Hypothalamus (tissue), 51 donors: ENCODE measurements at places on chromosomes 3 and 15.

- no peak for DNase-seq
These were observed 515.5 kb downstream of the CADM2 start for GRCh38 chr3:85474241-85474640.

GRCh38 chr3:184465883-184466412 is 86.1 kb downstream of the CHRD start:
- DNase-seq = no peak

DNA sequence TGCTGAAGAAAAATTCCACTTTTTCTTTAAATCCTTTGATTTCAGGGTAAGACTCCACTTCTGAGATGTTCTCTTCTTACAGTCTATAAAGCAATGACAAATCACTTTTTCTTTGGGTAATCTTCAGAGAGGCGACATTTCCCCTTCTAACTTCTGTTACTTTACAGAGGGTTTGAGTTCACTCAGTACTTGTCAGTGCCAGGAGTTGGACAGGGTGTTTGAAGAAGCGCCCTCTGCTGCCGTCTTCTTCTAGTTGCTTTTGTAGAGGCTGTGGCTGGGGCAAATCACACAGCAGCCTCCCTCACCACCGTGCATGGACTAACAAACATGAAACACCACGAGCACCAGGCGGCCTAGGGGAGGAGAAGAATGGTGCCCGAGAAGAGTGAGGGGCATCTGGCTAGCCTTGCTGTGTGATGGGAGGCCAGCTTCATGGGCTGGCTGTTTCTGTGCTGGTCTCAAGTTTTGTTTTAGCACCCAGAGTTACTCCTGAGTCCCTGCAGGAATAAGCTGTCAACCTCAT is at the start of gene CD80:
CD80 (minus strand) TSS at position 174 of the 523 bp plus-strand sequence. CDS start 1,886 bp downstream, outside the sequence.
- DNase-seq = no peak

GRCh38 chr3:31485196-31485595 is 47.5 kb upstream of the STT3B start:
- no peak for DNase-seq

- DNase-seq = no peak
These were observed 1.2 kb upstream of the UBP1 start for GRCh38 chr3:33441225-33441976.

GRCh38 chr3:194906229-194906629 is 220.5 kb downstream of the FAM43A start:
- DNase-seq = no peak

DNA sequence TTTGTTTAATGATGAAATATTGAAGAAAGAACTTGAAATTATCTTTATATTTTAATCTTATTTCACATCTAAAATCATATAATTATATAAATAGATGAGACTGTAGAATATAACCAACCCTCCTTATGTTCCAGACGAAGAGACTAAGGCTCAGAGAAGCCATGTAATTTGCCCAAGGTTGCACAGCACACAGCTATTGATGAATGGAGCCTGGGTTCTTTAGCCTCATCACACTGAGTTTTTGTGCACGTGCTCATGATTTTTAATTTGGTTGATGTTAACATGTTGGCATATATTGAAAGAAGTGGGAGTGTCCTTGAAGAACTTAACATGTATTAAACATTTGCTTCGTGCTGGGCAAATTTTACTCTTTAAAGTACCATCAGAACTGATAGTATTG is 151.6 kb downstream of the FNDC3B start:
- no peak for DNase-seq

GRCh38 chr3:56942523-56942922 is 117.9 kb upstream of the SPATA12 start:
- no peak for DNase-seq

DNA sequence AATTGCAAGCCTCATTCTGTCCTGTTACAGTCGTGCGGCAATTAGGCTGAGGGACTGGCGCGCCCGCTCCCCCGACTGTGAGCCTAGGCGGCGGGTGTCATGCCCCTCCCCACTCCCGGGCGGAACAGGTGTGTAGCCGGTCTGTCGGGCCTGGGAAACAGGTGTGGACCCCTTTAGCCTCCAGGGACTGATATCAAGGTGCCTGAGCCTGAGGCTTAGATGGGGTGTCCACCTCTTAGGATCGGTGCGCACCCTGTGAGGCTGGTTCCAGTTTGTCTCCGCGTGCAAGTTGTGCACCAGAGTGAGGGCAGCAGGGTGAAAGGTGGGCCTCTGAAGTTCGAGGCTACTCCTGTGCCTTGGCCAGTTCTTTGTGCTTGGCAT is 686 bp downstream of the VPS8 start:
- DNase-seq = no peak

GRCh38 chr3:43128464-43128863 is 22.6 kb upstream of the POMGNT2 start:
- DNase-seq = no peak

DNA sequence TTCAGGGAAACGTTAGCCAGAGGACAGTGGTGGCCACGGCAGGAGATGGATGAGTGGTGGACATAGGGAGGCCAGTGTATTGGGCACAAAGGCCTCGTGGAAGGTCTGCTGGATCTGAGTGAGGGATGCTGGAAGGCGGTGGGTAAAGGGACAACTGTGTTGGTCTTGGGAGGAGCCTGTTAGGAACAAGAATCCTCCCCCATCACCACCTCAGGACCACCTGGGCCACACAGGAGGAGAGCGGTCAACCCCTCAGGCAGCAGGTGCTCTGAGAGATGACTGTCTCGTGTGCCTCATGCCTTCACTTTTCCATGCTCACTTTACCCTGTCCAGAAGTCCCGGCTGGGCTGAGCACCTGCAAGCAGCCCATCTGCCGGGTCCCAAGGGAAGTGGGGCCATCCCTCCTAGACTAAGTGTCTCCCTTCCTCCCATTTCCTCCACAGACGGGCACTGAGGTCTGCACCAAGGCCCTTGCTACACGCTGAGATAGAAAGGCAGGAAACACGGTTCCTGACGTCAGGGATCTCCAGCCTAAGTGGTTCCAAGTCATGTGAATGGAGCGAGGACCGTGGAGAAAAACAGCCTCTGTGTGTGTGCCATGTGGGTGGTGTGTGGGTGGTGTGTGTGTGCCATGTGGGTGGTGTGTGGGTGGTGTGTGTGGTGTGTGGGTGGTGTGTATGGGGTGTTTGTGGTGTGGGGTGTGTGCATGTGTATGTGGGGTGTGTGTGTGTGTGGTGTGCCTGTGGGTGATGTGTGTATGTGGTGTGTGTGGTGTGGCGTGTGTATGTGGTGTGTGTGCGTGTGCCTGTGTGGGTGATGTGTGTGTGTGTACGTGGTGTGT is 47.8 kb upstream of the CTSH start:
- DNase-seq = no peak

- no peak for DNase-seq
These were observed 118.2 kb upstream of the ALDH1A3 start for GRCh38 chr15:100761290-100761935.

GRCh38 chr3:32406486-32407408 is 15.1 kb downstream of the CMTM7 start:
- DNase-seq = no peak

- no peak for DNase-seq
These were observed 45.0 kb downstream of the SPSB4 start for GRCh38 chr3:141096164-141096563.

- DNase-seq = no peak
These were observed 486.8 kb upstream of the ALCAM start for GRCh38 chr3:104879919-104880318.
